ENCODE measurements at places on chromosomes 5 and 9.

- no peak for DNase-seq
Measured at GRCh38 chr5:146745931-146746577, 132.5 kb downstream of the PPP2R2B start.

DNA sequence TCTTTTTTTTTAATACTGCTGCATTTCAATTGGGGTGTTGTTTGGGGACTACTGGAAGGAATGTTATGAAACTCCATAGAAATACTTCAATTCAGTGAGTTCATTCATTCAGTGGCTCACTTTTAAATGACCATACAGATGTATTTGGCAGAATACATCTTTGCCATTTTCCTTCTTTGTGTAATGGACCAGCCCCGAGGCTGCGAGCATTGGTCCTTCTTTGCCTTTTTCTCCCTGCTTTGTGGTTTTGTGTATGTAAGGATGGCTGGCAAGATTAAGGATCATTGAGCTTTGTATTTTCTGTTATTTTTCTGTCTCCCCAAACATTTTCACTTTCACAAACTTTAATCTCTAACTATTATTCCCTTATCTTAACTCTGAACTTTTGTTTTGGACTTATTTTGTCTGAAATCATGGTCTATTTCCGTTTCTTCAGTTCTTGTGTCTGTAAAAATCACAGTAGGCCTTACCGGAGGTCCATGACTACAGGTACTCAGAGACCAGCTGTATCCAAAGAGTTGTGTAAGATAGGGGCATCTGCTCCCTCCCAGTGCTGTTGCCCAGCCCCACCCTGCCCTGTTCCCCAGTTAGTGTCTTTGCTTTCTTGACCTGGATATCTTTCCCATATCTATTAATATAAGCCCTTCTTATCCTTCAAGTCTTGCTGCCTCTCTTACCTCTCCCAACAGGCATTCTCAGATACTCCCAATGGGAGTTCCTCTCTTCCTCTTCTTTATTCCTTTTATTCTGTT, 154.3 kb upstream of the DMRT1 start:
- no peak for DNase-seq

- no peak for DNase-seq
Measured at GRCh38 chr5:180376511-180376910, 23.4 kb upstream of the GFPT2 start.

DNA sequence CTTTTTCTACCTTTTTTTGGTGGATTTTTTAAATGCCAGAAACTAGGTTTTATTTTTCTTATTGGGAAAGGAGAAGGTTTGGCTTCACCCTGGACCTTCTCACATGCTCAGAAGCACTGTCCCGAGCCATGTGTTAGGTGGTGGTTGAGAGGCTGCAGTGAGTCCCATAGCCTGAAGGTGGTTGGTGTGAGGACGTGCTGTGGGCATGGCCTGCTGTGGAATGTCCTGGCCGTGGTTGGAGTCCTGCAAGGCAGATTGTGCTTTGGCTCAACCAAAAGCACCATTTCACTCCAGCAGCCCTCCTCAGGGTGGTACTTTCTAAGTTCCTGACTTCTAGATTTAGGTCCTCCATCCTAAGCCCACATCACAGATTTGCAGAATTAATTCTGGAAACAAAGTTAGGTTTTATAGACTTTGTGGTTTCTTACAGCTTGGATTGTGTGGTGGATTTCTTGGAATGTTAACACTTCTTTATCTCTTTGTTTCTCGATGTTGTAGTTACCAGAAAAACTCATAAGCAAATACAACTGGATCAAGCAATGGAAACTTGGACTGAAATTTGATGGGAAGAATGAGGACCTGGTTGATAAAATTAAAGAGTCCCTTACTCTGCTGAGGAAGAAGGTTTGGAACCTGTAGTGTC, 22.6 kb downstream of the OTULIN start:
- peak; percentile 37 for DNase-seq

All from left ventricle myocardium inferior (tissue), 1 donor.